ENCODE measurements at places on chromosomes 3 and 15.

GRCh38 chr3:186708983-186709679 lies 8.0 kb upstream of the KNG1 start:
- no peak for DNase-seq

- DNase-seq: no peak
These were observed 439.9 kb upstream of the RBMS3 start for GRCh38 chr3:28840976-28841376.

DNA sequence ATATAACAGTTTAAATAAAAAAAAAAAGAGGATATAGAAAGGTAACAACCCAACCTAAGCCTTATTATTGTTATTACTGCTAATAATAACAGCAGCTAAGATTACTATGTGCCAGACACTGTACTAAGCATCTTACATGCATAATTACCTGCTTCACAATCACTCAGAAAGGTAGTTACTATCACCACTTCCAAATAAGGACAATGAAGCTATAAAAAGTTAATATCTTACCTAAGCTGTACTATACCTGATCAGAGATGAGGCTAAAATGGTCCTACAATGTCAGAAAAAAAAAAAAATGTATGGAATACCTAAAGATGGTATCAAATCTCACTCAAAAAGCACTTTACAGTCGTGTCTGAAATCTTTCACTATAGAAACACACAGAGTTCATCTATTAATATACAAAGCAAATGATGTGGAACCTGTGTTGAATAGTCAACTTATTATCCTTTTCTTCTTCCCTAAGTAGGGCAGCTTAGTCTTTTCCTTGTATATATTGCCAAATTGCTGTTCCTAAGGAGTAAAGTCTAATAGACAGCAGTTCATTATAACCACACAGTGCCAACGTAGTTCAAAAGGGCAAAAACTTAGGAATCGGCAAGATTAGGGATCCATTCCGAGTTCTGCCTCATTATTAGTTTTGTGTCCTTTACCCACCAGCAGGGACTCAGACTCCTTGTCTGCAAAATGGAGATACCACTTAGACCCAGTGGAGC lies 23.8 kb downstream of the GSK3B start:
- no peak for DNase-seq

GRCh38 chr3:125615256-125615655 lies 20.0 kb upstream of the OSBPL11 start:
- DNase-seq: no peak

DNA sequence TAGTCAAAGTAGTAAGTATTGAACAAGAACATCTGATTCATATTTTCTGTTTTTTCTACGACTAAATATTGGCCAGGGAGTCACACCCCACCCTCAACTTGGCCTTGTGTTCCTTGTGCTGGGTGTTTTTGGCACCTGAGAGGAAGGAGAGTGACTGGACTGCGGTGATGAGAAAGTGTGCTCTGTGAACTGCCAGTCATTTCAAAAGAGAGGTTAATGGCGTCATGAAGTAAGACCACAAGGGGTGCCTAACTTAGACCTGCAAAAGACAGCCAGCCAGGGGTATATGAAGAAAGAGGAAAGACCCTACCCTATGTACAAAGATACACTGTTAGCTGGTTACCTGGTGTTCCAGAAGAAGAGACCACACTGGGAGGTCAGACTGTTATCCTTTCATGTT lies 58.4 kb upstream of the COL8A1 start:
- DNase-seq: no peak

GRCh38 chr3:47425383-47425778 lies 44.6 kb downstream of the PTPN23 start:
- no peak for DNase-seq

GRCh38 chr15:36737430-36737891 lies 158.0 kb downstream of the CDIN1 start:
- no peak for DNase-seq

Measured in CD4-positive, alpha-beta T cell treated with Interleukin-2 at 100 ng/mL for 4 hours (primary cell).